ENCODE measurements at places on chromosomes 7 and 10.

- DNase-seq, result no peak
Measured at GRCh38 chr7:38291117-38291647, 17.7 kb upstream of the TARP start.

- DNase-seq, result no peak
Measured at GRCh38 chr10:117134056-117134305, 4.1 kb downstream of the VAX1 start.

DNA sequence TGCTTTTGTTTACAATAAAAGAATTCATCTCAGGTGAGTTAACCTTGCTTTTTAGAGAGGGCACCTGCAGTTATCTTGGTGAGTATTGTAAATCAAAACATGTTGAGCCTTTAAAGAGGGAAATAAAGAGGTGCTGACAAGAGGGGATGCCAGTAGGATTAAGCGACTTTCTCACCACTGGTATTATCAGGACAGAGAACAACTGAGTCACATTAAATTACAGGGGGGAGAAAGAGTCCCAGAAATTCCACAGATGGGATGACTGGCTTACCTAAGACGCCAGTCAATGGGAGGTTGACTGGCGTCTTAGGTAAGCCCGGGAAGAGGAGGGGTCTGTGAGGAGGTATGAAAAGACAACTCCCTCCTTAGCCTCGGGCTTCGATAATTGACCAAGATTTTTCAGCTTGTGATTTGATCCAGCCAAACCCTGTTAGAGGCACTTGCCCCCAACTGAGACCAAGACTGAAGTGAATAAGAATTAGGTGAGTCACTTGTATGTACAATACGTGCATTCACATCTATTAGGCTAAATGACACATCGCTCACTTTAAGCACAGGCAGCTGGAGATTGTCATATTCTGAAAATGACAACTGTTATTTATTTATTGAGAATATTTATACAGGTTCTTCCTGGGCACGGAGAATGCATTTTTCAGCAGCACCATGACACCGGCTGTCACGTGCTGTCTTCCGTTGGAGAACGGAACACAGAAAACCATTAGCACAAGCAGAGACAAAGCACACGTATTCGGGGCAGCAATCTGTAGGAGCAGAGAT, 117.6 kb downstream of the SEM1 start:
- no peak for DNase-seq

DNA sequence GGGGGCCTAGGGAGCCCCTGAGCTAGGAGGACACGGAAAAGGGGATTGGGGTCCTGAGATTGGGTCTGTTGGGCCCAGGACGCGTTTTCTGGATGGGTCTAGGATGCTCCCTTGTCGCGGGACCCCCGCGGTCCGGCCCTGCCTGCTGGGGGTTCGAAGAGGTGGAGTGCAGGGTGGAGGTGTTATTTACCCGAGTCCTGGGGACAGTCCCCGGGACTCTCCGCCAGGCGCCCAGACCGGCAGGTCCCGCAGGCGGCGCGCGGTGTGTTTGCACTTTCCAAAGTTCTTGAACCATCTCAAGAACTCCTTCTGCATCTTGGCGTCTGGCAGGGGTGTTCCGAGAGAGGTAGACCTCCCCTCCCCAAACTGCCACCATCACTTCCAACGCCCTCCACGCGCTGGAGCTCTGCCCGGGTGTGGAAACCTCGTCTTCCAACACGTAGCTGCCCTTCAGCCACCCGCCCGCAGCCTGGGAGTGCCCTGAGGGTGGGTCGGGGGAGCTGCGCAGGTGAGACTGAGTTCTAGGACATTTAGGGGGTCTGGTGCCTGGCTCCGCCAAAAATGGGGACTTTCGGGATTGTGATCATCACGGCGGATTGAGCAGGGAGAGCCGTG, 569 bp downstream of the CAV1 start:
- no peak for DNase-seq

DNA sequence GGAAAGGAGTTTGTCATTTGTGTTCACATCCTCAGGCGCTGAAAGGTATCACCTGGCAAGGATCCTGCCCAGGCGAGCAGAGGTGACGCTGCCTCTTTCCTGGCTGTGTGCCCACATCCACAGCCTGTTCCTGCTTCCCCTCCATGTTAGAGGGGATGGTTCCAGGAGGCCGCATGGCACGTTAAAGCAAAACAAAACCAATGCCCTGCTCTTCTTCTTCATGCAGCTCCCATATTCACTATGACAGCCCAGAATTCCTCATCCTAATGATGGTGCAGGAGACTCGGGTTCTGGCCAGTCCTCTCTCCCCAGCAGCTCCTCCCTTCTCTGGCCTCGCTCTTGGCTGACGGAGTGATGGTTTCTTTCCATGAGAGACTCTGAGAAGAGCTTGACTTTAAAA, 678.5 kb upstream of the ANKRD30A start:
- DNase-seq, result no peak

GRCh38 chr7:157861031-157861491, 524.3 kb downstream of the DNAJB6 start:
- no peak for DNase-seq

DNA sequence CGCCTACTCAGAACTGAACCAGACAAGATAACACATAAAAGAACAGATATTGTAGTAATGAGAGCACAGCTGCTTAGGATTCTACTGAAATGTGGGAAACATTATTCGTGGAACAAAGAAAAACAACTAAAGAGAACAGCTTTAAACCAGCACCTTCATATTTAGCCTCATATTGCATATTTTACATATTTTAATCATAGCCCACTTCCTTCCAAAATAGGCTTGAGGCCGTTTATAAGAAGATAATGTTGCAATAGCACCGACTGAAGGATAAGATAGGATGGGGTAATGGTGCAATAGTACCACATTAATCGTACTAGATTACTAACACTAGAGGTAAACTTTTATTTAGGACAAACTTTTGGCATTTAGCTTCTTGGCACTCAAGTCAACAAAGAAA, 71.3 kb downstream of the KCND2 start:
- no peak for DNase-seq

GRCh38 chr10:69088801-69089501, 1.0 kb downstream of the SRGN start:
- DNase-seq, result no peak

DNA sequence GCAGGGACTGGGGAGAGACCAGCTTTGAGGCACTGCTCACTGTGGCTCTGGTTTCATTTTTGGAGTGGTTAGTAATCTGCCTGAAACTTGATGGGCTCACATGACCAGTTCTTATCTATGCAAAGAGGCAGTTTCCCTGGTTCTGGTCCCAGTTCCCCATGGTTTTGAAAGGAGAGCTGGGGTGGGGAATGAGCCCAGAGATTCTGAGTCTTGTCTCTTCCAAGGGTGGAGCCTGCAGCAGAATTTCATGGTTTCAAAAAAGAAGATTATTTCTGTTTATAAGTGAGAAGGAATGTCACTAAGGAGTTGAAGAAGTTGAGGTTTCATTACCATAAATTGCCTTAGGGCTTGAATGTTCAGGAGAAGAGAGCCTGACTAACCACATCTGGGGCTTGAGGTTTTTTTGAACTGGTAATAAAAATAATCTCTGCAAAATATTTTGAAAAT, 190.2 kb upstream of the HABP2 start:
- no peak for DNase-seq

DNA sequence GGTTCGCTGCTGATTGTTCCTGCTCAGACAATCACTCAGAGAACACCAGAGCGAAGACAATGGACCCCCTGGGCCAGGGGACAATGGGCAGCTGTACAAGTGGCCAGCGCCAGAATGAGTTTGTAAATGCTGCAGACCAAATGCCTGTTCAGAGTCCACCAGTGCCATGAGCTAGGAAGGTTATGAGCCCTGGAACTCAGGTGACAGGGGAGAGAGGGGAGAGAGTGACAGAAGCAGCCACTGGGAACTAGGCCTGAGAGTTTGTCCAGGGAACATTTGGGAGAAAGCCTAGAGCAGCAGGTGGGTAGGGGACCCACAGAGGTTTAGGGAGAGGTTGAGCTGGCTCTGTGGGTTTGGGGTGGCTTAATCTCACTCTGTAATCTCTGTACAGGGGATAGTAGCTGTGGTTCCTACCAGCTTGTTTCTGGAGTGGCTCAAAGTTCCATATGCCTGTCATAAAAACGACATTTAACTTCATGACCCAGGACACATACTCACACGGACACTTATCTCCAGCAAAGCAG, 60.4 kb downstream of the C10orf105 start:
- no peak for DNase-seq

DNA sequence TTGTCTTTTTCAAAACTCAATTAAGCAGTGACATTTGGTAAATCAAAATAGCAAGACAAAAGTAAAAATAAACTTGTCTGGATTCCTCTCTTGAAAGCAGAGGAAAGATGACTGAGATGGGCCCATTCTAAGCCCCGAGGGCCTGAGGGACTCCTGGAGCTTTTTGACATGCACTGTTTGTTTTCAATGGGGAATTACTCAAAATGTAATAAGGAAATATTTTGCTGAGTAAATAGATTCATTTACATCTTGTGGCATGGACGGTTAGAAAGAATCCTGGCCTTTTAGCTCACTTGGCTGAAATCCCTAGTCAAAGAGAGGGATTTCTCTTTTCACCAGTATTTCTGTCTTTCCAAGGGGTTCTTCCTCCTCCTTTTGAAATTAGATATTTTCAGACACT, 108.0 kb downstream of the MKX start:
- DNase-seq, result no peak

DNA sequence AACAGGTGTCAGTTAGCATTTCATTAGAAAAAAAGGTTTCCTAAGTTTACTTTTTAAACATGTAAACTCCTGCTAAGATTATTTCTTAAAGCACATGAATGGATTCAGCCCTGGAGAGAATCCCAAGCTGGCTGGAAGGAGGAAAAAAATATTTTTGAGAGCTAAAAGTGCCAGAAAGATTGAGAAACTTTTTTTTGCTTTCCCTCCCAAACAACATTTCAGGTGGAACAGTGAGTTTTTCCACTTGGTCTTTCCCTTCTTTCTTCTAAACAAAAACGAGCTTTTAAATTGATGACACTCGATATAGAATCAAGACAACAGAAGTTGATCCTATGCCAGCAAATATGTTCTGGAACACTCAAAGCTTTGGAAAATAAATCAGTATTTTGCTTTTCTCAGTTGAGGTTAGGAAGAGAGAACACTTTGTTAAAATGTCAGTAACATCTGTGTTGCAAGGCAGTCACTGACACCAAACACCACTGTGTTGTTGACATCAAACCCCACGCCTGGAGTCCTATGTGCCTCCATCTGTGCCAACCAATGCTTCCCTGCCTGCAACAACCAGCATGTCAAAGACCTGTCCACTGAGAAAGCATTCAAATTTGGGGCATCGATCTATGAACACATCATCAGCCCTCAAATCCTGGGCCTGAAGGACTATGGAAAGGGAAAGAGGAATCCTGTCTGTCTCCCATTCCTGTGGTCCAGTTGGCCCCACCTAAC, 22.9 kb upstream of the INSIG1 start:
- no peak for DNase-seq

DNA sequence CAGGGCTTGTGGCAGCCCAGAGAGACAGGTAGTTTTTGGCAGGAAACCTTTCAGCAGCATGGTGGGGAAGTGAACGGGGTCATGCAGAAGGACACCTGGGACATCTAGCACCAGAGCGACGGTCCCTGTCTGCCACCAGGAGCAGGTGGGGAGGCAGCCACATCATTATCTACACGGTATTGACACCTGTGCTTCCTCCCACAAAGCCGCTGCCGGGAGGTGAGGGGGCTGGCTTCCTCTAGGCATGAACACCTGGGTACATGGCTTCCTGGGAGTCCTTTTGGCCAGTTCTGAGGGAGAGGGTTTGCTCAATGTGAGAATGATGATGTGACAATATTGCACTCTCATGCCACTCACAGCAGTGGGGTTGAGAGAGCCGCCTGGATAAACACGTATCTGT, 275.2 kb downstream of the ACTR3B start:
- no peak for DNase-seq

- DNase-seq, result no peak
Measured at GRCh38 chr10:118769898-118770600, 15.3 kb upstream of the CACUL1 start.

GRCh38 chr7:140571538-140572122, 69.0 kb downstream of the DENND2A start:
- DNase-seq, result no peak

- peak; percentile 61 for DNase-seq
Measured at GRCh38 chr10:116826803-116827202, 22.5 kb upstream of the ENO4 start.

- no peak for DNase-seq
Measured at GRCh38 chr10:119768455-119769094, 42.7 kb downstream of the INPP5F start.

- DNase-seq, result no peak
Measured at GRCh38 chr10:25704622-25705021, 229.4 kb upstream of the MYO3A start.

DNA sequence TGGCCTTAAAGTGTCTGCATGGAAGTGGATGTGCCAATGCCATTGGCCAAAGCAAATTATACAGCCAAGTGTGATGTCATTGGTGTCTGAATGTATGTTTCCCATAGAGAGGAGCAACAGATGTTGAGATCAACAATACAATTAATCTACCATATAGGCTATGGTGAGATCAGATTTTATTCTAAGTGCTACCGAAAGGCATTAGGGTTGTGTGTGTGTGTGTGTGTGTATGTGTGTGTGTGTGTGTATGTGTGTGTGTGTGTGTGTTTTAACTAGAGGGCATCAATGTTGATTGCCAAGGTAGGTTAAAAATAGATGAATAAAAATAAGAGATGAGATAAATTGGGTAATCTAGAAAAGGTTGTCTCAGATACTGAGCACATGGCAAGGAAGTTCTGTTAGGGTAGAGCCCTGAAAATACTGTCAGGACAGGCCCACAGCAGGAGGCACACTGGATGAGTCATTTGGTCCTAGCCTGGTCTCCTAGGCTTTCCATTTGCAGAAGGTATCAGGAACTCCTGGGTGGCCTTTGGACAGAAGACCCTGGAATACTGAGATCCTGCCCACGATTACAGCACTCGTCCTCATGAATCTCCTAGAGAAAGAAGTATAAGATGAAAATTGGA, 446.0 kb upstream of the PODXL start:
- DNase-seq, result no peak

- DNase-seq, result no peak
Measured at GRCh38 chr7:140375892-140376730, 22.2 kb downstream of the SLC37A3 start.

DNA sequence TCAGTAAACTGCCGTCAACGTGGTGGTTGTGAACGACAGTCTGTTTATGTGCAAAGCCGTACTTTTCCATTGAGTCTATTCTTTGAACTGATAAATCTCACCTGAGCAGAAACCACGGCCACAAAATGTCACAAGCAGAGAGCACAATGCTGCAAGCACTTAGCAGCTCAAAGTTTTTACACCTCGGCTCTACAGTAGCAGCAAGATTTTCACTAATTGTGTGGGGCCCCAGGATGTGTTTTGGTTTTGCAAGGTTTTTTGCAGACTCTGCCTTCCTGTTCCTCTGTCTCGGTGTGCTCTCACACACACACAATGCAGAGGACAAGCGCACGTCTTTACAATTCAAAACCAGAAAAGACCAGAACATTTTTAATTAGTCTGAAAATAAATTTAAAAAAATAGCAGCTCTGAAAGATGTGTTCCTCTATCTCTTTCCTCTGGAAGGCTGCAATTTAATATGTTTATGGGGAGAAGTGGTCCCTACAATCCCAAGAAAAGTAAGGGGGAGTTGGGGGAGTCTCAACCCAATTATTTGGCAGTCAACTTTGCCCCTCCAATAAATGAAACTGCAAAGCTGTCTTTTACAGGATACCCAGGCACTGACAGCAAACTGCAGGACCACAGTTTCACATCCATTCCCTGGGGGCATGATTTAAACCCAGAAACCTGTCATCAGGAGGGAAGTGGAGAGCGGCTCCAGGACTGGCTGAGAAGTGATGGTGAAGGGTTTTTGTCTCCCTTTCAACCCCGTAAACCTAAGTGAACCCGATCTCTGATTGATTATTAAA, 73.8 kb upstream of the SFMBT2 start:
- no peak for DNase-seq

Data from DMS 273 treated with DMSO at 0.1 percent for 48 hours (cell line).